ENCODE measurements at places on chromosomes 3 and 15.

DNA sequence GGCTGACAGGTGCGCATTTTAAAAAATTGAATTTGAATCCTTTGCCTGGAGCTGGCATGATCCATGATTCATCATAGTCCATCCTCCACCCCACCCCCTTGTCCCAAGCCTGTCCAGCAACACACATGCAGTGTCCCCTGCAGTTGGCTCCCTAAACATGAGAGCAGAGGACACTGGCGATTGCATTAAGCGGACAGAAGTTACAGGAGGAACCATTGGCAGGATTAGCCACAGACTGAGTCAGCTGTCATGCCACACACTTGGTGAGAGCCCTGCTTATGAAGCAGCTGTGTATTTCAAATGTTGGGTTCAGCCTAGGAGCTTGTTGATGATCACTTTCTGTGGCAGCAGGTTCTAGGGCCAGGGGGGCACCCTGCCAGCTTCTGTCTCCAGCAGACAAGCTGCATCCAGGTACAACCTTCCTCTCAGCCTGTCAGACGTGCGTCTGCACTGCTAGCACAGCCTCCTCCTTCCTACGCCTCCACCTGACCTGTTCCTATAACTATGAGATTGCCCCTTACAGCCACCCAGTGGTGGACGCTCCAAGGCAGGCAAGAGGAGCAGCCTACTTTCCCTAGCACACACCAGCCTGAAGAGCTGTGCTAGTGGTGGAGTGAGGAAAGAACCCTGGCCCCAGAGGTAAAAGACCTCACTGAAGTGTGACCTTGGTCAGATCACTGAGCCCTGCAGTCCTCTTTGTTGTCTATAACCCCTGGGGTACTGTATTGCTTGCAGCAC is 121.9 kb downstream of the SLCO3A1 start:
- DNase-seq: no peak

GRCh38 chr3:181454451-181455027 is 257.2 kb upstream of the SOX2 start:
- DNase-seq: no peak

GRCh38 chr15:52291204-52291603 is 4.4 kb downstream of the MYO5C start:
- DNase-seq: no peak

- no peak for DNase-seq
Observed at GRCh38 chr3:117874904-117875874, 1159.5 kb downstream of the IGSF11 start.

GRCh38 chr15:65893060-65893459 is 23.8 kb downstream of the RAB11A start:
- no peak for DNase-seq

- no peak for DNase-seq
Observed at GRCh38 chr3:117045143-117045542, 335.6 kb downstream of the TUSC7 start.

GRCh38 chr3:100335434-100335833 is 877 bp downstream of the NIT2 start:
- no peak for DNase-seq

DNA sequence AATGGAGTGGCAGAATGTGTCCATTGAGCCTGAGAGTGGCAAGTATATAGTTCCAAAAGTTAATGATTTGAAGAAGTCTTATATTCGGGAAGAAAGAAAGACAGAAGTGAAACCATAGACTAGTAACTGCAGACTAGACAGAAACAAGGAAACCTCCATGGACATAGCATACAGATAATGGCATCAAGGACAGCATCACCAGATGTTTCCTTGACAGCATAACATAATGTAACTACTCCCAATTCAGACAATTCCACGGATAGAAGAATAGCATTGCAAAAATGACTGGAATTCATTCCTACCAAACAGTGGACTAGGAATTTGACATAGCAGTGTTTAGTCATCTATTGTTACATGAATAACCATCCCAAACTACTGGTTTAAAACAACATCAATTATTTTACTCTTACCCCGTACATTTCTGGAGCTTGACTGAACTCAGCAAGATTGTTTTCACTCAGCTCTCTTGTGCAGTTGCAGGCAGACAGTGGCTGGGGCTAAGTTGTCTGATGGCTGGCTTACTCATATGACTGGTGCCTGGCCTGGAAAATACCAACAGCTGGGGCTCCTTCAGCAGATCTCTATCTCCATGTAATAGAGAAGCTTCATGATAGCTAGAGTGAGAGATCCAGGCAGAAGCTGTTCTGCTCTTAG is 109.7 kb upstream of the GADL1 start:
- no peak for DNase-seq

DNA sequence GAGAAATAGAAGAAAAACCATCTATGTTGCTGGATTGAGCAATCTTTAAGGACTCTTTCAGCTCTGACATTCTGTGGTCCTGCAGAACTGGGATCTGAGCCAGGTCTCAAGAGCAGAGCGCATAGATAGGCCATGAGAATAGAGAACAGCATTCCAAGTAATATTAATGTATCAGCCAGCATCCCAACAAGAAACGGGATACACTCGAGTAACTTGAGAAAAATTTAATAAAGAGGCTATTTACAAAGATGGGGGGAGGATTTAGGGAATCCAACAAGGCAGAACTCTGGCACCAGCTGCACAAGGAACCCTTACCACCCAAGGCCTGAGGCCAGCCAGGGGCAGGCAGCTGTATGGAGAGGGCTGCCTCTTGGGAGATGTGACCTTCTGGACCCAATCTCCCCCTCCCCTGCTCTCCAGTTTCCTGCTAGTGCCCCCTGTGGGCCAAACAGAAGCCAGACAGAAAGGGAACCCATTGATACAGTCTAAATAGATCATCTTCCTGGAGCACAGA is 8.2 kb downstream of the TMOD2 start:
- no peak for DNase-seq

DNA sequence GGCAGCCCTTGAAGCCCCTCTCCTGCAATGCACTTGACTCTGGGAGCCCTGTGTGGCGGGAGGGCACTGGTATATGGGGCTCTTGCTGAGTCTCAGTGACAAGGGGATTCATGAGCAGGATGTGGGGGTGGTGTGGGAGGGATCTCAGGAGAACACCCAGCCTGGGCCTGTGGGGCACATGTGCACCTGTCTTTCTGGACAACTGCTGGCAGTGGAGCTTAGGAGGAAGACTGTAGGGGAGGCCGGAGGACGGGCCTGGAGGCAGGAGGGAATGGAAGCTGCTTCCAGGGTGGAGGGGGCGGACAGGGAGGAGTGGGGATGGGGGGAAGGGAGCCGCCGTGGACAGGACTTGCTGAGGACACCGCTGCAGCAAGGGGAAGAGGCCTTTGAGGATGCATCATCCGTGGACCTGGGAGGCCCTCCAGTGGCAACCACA is 10.8 kb upstream of the SNRPA1 start:
- no peak for DNase-seq

DNA sequence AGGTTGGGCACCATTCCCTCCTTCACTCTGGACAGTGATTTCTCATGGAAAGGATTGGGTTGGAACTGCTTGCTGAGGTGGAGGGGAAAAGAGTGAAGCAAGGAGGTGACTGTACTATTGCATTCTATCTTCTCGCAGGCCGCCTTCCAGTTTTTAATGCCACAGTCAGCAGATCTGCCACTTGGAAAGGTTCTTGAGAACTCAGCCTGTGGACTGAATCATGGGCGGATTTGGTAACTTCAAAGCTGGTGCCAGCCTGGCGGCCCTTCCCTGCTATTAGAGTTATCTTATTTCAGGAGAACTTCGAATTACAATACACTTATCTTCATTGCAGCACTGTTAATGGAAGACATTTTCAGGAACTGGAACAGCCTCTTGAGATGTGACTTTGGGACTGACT is 23.1 kb upstream of the SLC28A2 start:
- DNase-seq: no peak

- no peak for DNase-seq
Observed at GRCh38 chr15:63834500-63835210, 907 bp upstream of the HERC1 start.

- no peak for DNase-seq
Observed at GRCh38 chr3:138241061-138241460, 54.0 kb downstream of the ARMC8 start.

DNA sequence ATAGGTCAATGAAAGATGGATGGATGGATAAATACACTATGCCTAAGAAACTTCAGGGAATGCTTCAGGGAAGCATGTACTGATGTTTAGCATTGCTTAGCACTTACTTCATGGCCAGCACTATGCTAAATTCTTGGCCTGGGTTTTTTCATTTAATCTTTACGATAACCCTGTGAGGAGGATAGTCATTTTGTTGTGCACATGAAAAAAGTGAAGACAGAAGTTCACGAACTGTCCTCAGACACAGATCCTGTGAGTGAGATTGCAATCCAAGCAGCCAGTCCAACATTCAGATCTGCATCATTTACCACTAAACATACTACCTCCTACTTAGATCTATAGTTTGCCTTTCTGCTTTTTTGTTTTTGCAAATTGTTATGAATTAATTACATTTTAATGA is 510.8 kb upstream of the AGTR1 start:
- no peak for DNase-seq

- no peak for DNase-seq
Observed at GRCh38 chr15:71136159-71136783, 21.0 kb downstream of the THSD4 start.

GRCh38 chr3:113615976-113616375 is 80.5 kb downstream of the USF3 start:
- no peak for DNase-seq

- DNase-seq: no peak
Observed at GRCh38 chr3:141236361-141236760, 4.7 kb downstream of the PXYLP1 start.

DNA sequence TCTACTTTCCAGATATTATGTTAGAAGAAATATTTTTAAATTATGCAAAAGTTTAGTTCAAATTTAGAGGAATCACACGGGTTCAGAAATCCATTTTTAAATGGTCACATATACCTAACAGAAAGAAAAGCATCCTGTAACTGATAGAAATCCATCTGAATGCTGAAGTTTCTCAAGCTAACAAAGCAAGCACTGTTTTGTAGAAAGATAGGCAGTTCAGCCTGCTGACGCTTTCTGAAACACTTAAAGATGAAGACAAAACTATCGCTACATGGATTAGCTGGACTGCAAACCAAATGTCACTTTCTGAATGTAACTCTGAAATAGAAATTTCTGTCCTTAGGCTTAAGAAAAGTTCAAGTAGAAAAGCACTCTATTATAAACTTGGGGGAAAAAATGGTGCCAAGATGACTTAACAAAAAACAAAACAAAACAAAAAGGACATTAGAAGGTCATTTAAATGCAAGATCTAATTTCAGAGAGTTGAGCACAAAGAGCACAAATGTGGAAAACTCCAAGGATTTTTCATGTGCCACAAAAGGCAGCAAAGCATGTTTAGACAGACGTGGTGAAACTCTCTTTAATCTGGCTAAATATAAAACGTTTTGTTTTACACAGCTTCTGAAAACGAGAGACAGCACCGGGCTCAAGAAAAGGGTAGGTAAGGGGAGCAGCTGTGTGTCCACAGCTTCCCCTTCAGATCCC is 1.2 kb downstream of the PLOD2 start:
- no peak for DNase-seq

GRCh38 chr3:127065561-127066290 is 82.8 kb downstream of the PLXNA1 start:
- no peak for DNase-seq

DNA sequence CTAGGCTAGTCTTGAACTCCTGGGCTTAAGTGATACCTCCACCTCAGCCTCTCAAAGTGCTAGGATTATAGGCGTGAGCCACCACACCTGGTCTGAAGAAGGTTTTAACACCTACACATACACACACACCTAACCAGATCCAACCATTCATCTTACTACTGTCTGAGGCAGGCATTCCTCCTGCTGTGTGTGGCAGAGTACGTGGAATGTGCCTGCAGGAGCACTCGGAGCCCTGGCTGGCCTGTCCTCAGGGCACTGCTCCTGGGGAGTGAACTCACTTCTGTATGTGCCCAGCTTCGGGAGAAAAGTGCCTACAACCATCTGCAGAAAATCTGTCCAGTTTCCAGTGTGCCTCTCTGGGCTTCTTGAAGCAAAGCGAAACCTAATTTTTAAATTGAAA is 58.2 kb upstream of the LIMD1 start:
- no peak for DNase-seq

DNA sequence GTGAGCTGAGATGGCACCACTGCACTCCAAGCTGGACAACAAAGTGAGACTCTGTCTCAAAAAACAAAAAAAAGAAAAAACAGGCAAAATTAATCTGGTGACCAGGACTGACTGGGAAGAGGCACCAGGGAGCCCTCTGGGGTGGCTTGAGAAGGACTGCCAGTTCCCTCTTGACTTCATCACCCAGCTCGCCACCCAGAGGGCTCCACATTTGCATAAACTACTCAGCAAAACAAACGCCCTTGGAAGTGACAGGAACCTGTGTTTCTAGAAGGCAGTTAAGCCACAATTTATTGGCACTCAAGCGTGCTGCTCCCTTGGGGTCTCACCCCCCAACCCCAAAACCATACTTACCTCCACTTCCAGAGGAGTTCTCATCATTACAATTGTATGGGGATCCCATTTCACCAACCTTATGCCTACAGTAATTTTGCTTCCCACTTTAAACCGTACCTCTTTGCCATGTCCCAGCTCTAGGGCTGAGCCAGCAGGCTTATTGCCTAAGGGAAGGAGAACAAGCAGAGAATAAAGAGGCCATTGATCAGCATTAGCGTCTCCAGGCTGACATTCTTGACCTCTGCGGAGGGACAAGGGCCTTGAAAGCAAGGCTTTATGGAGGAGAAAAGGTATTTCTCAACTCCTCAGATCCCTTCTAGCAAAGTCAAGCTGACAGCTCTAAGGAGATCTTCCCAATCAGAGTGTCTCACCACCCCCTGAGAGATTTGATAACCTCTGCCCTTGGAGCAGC is 357.4 kb downstream of the SHQ1 start:
- no peak for DNase-seq

- DNase-seq: no peak
Observed at GRCh38 chr3:128297401-128298138, 144.3 kb downstream of the EEFSEC start.

- DNase-seq: no peak
Observed at GRCh38 chr3:114404590-114404989, 110.8 kb downstream of the TIGIT start.

DNA sequence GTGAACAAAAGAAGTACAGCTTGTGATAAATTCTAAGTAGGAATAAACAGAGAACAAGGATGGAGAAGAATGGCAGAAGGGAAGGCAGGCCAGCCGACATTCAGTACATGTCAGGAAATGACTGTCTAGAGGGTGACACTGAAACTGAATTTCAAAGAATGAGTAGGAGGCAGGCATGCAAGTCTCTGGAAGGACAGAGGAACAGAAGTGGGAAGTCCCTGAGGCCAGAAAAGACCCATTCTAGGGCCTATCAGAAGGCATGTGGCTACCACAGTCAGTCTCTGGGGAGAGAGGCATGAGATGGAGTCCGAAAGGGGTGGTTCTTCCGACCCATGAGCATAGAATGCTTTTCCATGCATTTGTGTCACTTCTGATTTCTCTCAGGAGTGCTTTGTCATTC is 243.5 kb upstream of the UBE2E2 start:
- no peak for DNase-seq

DNA sequence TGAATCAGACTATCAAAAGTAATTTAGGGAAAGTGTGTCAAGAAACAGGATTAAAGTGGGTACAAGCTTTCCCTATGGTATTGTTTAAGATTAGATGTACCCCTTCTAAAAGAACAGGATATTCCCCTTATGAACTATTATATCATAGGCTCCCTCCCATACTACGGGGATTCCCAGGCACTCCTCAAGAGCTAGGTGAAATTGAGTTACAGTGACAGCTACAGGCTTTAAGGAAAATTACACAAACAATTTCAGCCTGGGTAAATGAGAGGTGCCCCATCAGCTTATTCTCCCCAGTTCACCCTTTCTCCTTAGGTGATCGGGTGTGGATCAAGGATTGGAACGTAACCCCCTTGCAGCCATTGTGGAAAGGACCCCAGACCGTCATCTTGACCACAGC is 240.8 kb upstream of the CNTN6 start:
- no peak for DNase-seq
